Spinal cord (tissue), 10 donors: ENCODE measurements at places on chromosomes 4 and X.

- no peak overlapping the region for H3K27ac ChIP-seq
- no peaks in the 10 kb centered on the region for H3K36me3 ChIP-seq
- H3K4me1 ChIP-seq, result peaks cover 13% of the 10 kb centered on the region
- no peak for DNase-seq
These were observed 45.4 kb downstream of the APLN start for GRCh38 chrX:129609395-129609794.

DNA sequence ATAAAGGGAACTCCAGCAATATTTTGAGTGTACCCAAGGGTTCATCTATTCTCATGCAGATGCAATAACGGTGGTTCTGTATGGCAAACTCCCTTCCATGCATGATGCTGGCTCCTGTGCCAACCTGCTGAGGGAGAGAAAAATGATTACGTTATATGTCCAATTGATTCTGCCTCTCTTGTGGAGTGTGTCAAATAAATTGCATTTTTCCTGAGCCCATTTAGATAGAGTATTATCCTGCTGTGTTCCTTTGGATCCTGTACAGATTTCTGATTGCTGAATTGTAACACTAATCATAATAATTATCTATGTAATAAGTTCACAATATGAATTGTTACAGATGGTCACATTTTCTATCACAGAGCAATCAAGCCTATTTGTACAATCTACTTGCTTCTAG is 821.7 kb downstream of the C4orf33 start:
- no peak overlapping the region for H3K4me3 ChIP-seq
- no peaks in the 10 kb centered on the region for H3K27me3 ChIP-seq
- H3K36me3 ChIP-seq, result no peaks in the 10 kb centered on the region
- DNase-seq, result no peak

GRCh38 chr4:103947617-103948016 is 227.8 kb upstream of the TACR3 start:
- no peak overlapping the region for H3K27ac ChIP-seq
- no peaks in the 10 kb centered on the region for H3K36me3 ChIP-seq
- no peaks in the 10 kb centered on the region for H3K27me3 ChIP-seq
- DNase-seq, result no peak
- H3K4me3 ChIP-seq, result no peak overlapping the region
- no peaks in the 10 kb centered on the region for H3K4me1 ChIP-seq

- no peaks in the 10 kb centered on the region for H3K36me3 ChIP-seq
- H3K27me3 ChIP-seq, result no peaks in the 10 kb centered on the region
- H3K27ac ChIP-seq, result no peak overlapping the region
- no peak overlapping the region for H3K4me3 ChIP-seq
- DNase-seq, result no peak
These were observed 3.8 kb upstream of the MMGT1 start for GRCh38 chrX:135977611-135978010.

DNA sequence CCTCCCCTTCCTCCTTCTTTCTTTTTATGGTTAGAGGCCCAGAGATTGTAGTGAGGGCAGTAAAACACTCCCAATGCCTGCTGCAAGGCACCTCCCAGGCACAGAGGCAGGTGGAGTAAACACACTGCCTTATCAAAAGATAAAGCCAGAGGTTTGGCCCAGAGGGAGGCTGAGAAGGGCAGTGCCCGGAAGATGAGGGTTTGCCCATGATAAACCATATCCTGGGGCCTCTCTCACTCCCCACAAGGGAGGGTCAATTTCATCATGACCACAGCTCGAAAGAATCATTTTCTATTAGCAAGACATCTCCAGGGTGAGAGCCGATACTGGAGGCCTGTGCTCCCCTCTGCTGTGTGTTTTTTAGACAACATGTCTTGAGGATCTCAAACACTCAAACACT is 98.5 kb upstream of the FAM9C start:
- H3K4me3 ChIP-seq, result no peak overlapping the region
- no peaks in the 10 kb centered on the region for H3K4me1 ChIP-seq
- no peak for DNase-seq
- H3K36me3 ChIP-seq, result no peaks in the 10 kb centered on the region

DNA sequence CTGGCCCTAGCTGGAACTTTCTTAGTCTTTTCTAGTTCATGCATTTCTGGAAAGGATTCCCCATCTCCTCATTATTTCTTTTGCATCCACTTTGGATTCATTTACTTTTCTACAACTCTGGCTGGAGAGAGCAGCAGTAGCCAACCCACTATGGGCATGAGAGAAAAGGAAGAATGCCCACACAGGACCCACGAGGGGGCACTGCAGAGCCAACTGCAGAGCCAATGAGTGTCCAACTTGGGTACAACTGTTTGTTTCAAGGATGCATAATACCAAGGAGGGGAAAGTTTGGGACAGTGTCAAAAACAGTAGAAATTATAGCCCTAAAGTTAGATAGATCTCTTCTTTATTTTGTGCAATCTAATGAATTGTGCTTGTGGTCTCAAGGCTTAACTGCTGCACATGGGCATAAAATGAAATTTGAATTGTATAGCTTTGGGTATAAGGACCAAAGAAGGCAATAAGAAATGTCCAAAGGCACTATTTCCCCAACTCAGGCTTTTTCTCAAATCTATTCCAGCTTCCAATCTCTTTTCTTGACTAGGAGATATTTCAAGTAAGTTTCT is 230.6 kb downstream of the NSUN7 start:
- DNase-seq, result no peak
- H3K36me3 ChIP-seq, result no peaks in the 10 kb centered on the region
- H3K4me1 ChIP-seq, result peaks cover 7% of the 10 kb centered on the region
- H3K4me3 ChIP-seq, result no peak overlapping the region
